ENCODE measurements at places on chromosomes 5 and 9. TPM values are rescaled to one million over a fixed set of nuclear protein-coding genes. Genes with fewer than 3 reads are reported as not detected.
A peak's percentile ranks its signal among the peaks of the same experiment; 100 is the strongest.

- DNase-seq = no peak
Measured at GRCh38 chr5:37957218-37957617, 117.4 kb upstream of the GDNF start.

- DNase-seq = peak; percentile 52
Measured at GRCh38 chr5:10441083-10441991, at the start of gene ROPN1L. Gene ROPN1L, plus strand, starts transcription at chr5:10441879. Its CDS starts 289 bp downstream, at chr5:10442168.

DNA sequence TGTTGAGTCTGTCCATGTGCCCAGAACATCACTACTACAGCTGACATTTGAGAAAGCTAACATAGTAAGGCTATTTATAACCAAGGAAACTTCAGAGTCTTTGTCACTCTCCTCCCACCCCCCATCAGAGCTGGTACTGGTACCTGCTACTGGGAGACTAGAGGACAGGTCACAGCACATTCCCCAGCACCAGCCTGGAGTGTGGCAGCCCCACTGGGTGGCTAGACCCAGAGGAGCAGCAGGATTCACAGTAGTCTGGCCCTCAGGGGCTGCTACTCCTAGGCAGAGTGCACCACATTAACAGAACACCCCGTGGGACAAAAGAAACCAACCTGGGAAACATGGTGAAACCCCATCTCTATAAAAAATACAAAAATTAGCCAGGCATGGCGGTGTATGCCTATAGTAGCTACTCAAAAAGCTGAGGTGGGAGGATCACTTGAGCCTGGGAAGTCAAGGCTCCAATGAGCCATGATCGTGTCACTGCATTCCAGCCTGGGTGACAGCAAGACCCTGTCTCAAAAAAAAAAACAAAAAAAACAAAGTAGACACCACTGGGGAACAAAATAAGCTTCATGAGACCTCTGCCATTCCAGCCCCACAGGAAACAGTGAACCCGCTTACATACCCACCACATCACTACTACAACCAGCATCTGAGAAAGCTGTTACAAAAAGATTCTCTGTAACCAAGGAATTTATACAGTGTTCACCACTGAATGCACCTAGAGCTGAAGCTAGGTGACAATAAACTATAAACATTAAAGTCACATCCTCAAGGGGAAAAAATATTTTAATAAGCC lies 26.3 kb upstream of the PTGER4 start:
- DNase-seq = no peak

GRCh38 chr5:119678351-119679028 lies 49.1 kb downstream of the FAM170A start:
- DNase-seq = no peak

- DNase-seq = no peak
Measured at GRCh38 chr5:74903165-74903787, 37.1 kb upstream of the FAM169A start.

GRCh38 chr5:103889500-103890209 lies 327.1 kb upstream of the NUDT12 start:
- no peak for DNase-seq

DNA sequence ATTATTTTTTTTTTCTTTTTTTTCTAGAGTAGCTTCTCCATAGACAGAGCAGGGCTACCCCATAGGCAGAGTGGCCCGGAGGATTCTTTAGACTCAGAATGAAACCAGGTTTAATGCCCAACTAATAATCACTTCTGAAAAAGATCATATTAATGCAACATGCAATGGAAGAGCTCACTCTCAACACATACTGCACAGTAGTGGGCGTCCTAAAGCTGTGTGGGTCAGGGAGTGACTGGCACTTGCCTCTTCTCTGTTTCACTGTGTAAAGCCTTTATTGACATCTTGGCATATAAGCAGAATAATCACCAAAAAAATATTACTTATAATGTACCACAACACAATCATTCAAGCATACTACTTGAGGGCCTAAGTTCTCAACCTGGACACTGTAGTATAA lies 11.1 kb downstream of the PWWP2A start:
- DNase-seq = no peak

DNA sequence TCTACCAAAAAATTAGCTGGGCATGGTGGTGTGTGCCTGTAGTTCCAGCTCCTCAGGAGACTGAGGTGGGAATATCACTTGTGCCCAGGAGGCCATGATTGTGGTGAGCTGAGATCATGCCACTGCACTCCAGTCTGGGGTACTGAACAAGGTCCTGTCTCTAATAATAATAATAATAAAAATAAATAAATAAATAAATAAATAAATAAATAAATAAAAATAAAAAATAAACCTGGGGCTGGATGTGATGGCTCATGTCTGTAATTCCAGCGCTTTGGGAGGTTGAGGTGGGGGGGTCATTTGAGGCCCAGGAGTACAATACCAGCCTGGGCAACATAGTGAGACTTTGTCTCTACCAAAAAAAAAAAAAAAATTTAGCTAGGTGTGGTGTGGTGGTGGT lies 113.7 kb downstream of the ARHGEF28 start:
- DNase-seq = no peak

DNA sequence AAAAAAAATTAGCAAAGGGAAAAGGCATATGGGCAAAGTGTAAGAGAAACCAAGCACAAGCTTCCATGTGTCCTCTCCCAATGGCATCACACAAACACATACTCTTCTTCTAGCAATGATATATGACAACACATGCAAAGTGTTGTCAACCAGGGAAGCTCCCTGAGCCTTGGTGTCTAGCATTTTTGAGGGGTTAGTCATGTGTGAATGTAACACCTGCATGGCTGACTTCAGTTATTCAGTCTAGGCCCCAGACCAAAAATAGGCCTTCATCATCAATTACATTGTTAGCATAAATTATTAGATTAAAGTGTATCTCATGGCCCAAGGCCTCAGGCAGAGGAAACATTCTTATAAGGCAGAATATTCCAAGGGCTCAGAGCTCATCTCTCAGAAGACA lies 450.0 kb downstream of the TLE1 start:
- no peak for DNase-seq

GRCh38 chr5:31361234-31361633 lies 167.7 kb downstream of the CDH6 start:
- no peak for DNase-seq

DNA sequence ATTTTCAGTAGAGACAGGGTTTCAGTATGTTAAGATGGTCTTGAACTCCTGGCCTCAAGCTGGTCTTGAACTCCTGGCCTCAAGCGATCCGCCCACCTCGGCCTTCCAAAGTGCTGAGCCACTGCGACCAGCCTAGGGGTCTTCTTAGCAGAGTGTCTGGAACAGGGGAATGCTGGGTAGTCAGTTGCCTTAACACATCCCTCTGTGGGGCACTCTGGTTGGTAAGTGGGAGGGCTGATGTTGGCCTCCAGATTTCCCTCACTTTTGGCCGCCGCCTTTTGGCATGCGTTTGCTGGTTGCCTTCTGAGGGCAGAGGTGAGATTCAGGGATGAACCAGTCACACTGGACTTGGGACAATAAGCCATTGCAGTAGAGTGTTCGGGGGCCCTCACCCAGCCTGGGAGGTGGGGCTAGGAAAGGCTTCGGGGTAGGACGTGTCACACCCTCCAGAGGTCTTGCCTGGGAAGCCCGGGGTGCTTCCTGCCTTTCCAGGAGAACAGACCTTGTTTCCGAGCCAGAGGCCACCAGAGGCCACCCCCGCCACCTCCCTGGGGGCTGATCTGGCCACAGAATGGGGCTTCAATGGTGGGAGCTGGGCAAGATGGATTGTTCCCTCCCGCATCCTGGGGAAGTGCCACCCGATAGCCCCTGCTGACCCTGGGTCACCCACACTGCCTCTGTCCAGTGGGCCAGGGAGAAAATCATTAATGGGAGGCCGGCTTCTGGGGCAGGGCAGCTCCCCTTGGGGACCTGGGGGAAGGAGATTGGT lies 13.3 kb downstream of the FGF18 start:
- no peak for DNase-seq

GRCh38 chr9:124941679-124942561 lies 1.0 kb upstream of the GOLGA1 start:
- no peak for DNase-seq

DNA sequence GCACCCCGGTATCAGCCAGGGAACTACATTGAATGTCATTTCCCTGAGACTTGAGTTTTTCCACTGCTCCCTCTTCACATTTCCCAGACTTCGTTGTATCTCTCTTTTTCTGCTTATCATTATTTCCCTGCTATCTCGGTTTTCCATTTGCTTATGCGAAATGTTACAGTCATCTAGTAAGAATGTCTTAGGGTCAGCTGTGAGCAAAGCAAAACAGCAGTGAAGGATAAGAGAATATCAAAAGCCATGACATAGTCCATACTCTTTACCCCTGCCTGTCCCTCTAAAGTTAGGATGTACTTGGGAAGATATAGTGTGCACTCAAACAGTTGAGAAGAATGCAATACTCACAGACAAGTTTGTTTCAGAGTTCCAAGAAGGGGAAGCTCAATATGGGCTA lies 88.7 kb downstream of the ITGA1 start:
- no peak for DNase-seq

DNA sequence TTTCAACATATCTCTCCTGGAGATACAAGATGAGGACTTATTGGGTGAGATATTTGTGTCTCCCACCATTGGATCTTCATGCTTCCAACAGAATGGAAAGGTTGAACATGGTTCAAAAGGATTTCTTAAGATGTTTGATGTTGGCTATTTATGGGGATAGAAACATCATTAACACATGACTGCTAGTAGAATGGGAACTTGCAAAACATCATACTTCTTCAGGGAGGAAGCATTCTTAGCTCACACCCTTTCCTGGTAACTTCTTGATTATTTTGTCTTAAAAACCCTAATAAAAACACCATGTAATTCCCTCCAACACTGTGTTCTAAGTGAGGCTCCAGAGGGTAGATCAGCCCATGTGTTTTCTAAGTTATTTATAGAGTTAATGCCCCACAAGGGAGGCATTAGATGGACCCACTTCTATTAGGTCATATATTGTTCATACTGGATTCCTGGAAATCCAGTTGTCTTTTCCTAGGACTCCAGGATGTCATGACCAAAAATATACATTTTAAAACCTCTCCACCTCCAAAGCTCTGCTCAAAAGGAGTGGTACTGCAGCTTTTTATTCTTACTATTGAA lies 95.8 kb downstream of the FOXD1 start:
- DNase-seq = no peak

DNA sequence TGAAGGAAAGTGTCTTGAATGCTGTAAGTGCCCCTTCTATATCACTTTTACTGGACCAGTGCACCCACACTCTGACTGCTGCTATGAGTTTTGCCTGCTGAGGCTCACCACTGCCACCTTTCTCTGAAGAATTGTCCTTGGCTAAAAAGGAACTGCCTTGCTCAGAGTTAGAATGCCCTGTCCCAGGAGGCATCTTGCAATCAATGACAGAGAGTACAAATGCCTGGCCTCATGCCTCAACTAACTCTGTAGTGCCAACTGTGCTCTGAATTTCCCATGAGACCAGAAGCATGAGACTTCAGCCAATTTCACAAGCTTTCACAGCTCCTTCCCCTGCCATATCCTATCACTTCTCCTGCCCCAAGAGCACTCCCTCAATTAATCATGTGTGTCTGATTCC lies 569.7 kb downstream of the ZNF608 start:
- no peak for DNase-seq

DNA sequence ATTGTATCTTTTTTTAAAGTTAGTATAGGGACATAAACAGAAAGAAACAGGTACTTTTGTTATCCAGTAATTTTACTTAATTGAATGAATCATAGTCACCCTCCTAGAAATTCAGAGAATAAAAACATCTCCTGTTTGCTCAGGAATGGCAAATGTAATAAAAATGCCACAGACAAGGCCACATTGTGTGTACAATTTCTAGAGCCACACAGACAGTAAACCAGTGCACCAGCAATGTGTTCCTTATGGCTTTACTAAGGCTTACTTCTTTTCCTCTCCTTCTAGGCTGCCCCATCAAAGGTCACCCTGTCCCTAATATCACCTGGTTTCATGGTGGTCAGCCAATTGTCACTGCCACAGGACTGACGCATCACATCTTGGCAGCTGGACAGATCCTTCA lies 145.5 kb downstream of the SAXO1 start:
- no peak for DNase-seq

GRCh38 chr9:38226491-38226951 lies 157.5 kb upstream of the SHB start:
- no peak for DNase-seq

GRCh38 chr5:10377081-10377480 lies 23.6 kb downstream of the MARCHF6 start:
- DNase-seq = no peak

DNA sequence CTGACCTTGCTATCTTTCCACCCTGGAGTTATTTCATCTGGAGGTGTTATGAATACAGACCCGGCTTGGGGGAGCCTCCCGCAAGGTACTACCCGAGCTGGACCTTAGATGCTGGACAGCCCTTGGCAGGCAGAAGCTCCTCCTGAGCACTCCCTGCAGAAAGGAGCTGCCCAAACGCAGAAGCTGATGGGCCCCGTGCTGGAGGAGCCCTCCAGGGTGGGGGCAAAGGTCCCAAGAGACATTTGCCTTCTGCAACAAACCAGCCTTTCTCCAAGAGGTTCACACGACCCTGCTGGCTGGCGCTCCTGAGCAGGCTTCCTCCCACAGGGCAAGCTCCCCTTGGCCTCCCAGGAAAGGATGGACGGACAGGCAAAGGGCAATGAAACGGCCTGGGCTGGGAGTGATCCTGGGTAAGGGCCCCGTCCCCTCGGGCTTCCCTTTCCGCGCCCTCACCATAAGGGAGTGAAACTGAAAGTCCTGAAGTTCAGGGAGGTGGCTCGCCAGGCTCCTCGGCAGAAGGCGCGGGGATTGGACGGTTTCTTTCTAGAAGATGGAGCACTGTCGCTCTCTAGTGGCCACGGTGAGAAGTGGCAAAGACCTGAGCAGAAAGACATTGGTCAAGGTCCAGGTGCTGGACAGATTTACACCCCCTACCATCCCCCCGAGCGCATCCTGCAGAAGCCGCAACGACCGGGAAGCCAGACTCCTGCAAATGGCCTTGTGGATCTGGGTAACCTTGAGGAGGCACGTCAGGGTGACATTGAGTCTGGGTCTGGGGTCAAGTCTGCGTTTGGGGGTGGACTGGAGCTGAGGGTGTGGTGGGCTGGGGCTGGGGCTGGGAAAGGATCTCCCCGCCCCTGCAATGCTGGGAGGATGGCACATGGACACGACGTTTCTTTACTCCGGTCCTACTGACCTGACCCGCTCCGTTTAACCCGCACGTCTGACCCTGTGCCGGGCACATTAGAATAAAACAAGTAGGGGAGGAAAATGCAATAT lies 56.4 kb downstream of the NEURL1B start:
- DNase-seq = peak; percentile 61

SHOC1 gene
- not detected for total RNA-seq

TRIM36 gene
- total RNA-seq = 0.46 TPM

PLPP7 gene
- total RNA-seq = 14.0 TPM

BHMT2 gene
- total RNA-seq = 37.2 TPM

PCDHGB1 gene
- 2.2 TPM for total RNA-seq

TRAF1 gene
- 4.8 TPM for total RNA-seq

DHX29 gene
- 23.0 TPM for total RNA-seq
